ENCODE measurements at places on chromosomes 11 and 22.

DNA sequence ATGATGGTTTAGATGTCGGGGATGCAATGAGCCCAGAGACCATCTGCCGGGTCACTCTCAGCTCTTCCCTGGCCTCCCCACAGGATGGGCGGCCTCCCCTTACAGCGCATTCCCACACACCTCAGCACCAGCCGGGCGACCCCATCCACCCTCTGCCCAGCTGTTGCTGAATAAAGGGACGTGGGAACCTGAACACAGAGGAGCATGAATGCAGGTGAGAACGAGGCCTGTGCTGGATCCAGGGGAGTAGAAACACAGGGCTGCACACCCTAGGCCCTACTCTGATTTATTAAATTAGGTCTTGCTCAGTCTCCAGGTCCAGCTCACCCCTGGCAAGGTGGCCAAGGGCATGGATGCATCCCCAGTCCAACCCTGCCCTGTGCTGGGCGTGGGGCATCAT is 180.5 kb downstream of the CTTN start:
- DNase-seq: no peak

GRCh38 chr11:125132596-125132995 is 21.2 kb upstream of the TMEM218 start:
- DNase-seq: no peak

- DNase-seq: no peak
Measured at GRCh38 chr11:8577791-8578581, 16.0 kb downstream of the STK33 start.

- no peak for DNase-seq
Measured at GRCh38 chr22:27892811-27893210, 26.2 kb downstream of the PITPNB start.

DNA sequence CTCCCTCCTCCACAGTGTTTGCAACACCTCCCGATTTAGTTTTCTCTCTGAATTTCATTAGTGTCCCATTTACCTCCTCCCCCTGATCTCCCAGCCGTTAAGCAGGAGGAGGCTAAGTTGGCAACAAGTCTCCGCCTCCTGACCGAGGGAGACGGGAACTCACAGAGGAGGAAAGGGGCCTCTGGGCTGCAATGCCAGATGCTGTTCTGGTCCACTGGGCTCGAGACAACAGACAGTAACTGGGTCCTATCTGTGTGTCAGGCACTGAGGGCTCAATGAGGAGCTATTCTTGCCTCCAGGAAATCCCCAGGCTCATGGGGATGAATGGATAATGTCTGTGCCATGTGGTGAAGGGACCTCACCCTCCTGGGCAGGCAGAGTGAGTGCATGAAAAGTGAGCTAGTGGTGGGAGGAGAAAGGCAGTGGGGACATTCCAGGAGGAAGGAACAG is 228.1 kb downstream of the TENM4 start:
- no peak for DNase-seq

DNA sequence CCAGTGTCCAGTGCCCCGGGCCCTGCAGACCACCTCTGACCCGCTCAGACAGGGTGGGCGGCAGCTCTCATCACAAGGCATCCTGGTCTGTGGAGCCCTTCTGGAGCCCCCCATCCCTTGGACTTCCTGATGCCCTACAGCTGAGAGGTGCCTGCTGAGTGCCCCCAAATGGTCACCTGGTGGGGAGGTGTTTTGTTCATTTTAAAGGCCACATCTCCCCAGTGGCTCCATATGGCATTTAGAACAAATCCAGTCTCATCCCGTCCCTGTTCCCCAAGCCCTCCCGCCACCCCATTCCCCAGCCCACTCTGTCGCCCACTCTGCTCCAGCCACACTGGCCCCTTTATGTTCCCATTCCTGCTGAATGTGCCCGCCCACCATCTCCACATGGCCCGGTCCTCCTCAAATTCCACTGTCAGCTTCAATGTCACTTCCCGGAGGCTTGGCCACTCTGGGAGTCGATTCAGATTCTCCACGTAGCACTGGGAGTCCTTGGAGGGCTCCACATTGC is 32.8 kb downstream of the OSBPL5 start:
- DNase-seq: no peak

DNA sequence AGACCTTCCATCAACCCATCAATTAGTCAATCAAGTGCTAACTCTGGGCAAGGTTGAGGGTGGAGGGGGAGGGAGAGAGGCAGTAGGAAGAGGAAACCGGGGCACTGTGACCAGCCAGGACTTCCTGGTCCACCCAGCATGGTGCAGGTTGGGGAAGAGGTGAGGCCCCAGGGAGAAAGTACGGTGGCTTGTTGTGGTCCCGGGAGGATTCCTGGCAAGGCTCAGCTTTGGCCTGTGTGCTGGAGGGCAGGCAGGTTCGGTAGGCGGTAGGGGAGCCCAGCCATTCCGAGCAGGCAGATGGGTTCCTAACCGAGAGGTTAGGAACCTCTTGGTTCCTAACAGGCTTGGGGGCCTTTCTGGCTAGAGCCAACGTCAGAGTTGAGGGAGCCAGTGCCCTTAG is 10.8 kb downstream of the ST14 start:
- DNase-seq: no peak

- DNase-seq: no peak
Measured at GRCh38 chr11:11669233-11669846, 47.5 kb upstream of the GALNT18 start.

GRCh38 chr22:34866495-34867131 is 199.3 kb upstream of the ISX start:
- no peak for DNase-seq

DNA sequence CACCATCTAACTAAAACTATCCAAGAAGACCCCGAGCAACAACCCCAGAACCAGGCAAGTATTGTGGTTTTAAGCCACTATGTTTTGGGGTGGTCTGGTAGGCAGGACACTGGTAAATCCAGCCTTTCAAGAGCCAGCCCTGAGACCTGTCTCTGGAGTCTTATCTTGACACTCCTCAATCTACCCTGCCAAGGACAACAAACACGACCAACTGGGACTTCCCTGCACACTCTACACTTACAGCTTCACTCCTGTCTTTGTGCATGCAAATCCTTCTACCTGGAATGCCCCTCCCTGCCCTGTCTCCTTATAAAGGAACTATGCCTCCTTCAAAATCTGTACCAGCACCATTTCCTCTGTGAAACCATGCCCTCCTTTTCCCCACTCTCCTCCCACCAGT is 107.3 kb downstream of the RPL27A start:
- no peak for DNase-seq

GRCh38 chr11:134438542-134439537 is 26.8 kb upstream of the B3GAT1 start:
- no peak for DNase-seq

- DNase-seq: no peak
Measured at GRCh38 chr22:44913198-44913983, 96.4 kb downstream of the PHF21B start.
